ENCODE measurements at places on chromosomes 1 and 21.

DNA sequence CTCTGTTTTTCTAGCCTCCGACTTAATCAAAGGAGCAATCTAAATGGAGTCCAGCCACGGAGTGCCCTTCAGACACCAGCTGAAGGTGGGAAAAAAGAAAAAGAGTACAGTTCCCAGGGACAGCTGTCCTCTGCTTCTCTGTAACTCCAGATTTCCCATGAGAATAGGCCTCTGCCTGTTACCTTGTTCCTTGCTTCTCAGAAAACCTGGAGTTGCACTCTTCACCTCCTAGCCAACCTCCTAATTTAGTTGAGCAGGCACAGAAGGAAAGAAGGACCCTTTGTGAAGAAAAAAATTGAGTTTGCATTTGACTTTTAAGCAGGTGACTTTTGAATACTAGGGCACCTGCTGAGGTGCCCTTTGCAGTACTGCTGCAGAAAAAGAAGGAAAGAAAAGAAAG, 8.3 kb downstream of the BARHL2 start:
- no peak for DNase-seq

GRCh38 chr1:225559902-225560301, 93.0 kb downstream of the ENAH start:
- no peak for DNase-seq

GRCh38 chr1:202259705-202260104, 66.1 kb downstream of the LGR6 start:
- DNase-seq = no peak

GRCh38 chr1:150551051-150551783, 2.0 kb downstream of the ADAMTSL4 start:
- no peak for DNase-seq

DNA sequence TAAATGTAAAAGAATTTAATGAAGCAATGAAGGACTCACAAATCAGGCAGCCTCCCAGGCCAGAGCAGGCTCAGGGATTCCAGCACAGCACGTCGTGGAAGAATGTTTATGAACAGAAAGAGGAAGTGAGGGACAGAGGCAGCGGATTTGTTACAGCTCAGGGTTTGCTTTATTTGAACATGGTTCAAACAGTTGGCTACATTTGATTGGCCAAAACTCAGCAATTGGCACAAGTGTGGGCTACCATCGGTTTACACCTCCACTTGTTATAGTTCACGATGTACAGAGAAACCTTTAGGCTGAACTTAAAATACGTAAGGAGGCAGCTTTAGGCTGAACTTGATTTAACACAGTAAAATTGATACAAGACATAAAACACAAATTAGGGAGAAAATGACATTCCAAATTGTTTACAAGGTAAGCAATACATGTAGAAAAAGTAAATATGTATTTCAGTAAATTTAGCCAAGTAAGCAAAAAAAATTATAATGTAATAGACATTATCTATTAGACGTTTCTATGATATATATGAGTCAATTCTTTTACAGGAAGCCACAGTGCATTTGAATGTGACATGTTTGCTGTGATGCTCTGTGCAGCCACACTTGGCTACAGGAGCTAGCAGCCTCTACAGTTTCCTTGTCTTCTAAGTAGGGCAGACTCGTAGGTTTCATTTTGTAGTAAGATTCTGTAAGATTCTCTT, 126.5 kb downstream of the ADSS2 start:
- no peak for DNase-seq

GRCh38 chr1:186937016-186937670, 108.4 kb downstream of the PLA2G4A start:
- no peak for DNase-seq

DNA sequence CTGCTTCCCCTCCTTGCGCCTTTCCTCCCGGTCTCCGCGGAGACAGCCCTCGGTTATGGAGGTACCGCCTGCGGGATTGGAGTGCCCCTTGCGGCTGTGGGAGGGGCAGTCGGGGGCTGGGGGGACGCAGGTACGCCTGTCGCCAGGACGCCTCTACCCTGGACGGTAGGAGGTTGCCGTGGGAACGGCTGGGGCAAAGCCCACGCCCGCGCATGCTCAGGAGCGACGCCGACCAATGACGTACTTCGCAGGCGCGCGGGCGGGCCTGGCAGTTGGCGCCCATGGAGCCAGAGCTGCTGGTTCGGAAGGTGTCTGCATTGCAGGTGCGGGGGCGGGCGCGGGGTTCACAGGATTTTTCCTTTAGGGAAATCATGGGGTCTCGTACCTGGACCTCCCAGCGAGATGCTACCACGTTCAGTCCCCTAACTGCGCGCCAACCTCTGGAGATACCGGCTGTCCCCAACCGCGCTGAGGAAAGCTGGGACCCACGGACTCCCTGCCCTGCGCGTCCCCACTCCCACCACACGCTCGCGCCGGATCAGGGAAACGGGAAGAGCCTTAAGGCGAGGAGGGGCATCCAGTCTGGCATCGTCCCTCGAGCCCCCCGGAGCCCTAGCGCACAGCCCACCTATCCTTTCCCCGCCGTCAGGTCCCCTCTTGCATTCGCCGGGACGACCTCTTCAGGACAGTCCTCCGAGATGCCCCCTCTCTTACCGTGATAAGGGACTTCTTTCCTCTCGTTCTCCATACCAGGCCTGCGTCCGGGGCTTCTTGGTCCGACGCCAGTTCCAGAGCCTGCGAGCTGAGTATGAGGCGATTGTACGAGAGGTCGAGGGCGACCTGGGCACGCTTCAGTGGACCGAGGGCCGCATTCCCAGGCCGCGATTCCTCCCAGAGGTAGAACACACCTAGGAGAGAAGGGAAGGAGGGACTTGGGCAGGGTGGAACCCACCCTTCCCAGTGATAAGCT, at the start of gene IQCC:
IQCC (plus strand) TSS at position 271 of the 970 bp plus-strand sequence; CDS start at position 282, 11 bp downstream.
- peak; percentile 29 for DNase-seq

DNA sequence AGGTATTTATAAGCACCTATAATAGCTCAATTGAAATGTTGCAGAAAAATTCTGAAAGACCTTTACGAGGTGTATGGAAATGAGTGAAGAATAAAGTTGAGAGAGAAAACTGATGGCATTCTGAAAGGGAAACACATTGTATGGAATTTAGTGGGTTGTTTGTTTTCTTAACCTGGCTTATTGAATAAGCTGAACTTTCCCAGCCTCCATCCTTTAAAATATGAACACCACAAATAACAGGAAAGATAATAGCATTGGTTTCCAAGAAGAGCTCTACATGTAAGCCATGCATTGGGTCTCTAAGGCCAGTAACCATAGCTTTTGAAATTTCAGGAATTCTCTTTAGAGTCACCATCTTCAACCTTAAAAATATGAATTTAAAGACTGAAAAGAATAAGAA, 709.0 kb downstream of the USP25 start:
- no peak for DNase-seq

DNA sequence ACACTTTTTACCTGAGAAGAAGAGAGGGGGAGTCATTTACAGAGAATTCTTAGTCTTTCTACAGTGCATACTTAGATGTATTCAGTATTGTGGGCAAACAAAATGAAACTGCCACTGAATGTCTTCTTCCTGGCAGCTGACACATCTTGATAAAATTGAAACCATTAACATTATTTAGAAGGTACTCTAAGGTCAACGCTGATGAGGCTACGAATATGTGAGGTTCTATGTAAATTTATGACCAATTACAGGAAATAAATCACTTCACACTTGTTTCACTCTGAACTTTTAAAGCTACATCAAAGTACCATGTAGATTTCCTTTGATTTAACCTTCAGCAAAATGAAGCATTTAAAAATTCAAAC, 51.3 kb upstream of the GFI1 start:
- DNase-seq = no peak

GRCh38 chr21:38489729-38490128, 8.5 kb downstream of the ERG start:
- no peak for DNase-seq

DNA sequence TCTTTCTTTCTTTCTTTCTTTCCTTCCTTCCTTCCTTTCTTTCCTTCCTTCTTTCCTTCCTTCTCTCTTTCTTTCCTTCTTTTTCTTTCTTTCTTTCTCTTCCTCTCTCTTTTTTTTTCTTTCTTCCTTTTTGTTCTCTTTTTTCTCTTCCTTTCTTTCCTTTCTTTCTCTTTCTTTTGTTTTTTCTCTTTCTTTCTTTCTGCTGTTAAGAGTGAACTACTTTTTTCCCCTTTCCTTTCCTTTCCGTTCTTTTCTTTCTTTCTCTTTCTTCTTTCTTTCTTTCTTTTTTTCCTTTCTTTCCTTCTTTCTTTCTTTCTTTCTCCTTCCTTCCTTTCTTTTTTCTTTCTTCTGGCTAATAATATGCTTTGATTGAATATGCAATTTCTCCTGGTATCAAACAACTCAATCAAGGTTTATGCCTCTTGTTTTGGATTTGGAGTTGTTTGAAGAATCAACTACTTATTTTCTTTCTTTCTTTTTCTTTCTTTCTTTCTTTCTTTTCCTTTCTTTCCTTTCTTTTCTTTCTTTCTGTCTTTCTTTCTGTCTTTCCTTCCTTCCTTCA, 27.4 kb upstream of the CFHR4 start:
- no peak for DNase-seq

DNA sequence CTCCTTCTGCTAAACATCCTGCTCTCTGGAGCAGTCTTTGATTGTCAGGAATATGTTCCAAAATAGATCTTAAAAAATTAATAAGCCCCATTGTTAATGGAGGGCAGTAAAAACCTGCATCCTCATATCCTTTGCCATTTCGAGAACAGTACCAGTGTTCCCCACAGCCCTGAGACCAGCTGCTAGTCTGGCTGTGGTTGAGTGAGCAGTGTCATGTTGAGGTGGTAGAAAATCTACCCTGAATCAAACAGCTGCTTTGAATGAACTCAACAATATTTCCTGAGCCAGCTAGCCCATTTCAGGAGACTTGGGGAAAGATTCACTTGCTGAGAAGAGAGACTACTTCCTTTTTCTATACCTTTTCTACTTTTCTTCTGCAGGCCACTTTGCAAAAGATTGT, 24.4 kb downstream of the FABP3 start:
- DNase-seq = no peak

DNA sequence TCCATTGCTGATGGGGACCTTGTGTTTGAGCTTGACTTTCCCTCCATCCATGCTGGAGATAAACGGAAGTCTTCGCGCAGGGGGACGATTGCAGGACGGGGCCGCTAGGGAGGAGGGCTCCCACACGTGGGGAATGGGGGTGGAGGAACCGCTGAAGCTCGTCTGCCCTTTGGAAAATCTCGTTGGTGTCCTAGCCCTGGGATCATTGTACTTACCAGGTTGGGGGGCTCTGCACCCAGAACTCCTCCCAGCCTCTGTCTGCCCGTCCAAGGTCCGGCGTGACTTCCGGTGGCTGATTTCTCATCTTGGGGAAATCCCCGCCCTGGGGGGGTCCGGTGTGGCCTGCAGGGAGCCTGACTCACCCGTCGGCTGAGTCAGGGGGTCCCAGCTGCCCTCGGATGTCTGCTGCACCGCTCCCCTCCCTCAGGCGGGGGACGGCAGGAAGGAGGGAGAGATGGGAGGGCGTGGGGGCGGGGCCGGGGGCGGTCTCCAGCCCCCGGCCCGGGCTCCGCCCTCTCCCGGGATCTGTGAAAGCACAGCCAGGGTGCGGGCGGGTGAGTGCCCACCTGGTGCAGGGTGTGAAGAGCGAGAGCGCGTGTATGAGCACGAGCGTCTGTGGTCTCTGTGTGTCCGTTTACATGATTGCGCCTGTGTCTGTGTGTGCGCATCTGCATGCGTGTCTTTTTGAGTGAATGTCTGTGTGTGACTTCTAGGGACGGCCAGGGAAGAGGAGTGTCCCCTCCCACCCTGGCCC, 35.8 kb downstream of the PIK3CD start:
- no peak for DNase-seq

- no peak for DNase-seq
These were observed 4.5 kb upstream of the IFI16 start for GRCh38 chr1:159005161-159005560.

GRCh38 chr1:78664763-78665162, 15.1 kb downstream of the IFI44 start:
- no peak for DNase-seq

DNA sequence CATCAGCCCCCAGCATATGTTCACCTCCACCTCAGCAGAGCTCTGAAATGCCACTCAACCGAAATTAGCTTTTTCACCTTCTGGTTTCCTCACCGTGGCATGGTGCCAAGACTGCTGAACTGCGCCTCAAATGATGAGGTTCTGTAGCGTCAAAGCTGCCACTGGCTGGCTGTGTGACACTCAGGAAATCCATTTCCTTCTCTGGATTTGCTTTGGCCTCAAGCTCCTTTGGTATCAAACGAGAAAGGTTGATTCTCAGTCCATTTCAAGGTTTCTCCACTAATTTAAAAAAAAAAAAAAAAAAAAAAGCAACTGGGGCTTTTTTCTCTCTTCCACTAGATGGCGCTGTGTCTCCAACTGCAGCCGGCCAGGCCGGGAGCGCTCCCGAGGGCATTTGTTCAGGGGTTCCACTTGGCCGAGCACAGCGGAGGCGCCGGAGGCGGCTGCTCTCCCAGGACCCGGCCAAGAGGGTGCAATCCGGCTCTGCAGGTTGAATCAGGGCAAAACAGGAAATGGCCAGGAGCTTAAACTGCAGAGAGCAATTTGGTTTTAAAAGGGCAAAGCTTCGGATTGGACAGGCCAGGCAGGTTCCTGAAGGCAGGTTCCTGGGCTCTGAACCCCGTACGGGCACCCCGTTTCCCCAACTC, 26.5 kb upstream of the PLA2G2C start:
- no peak for DNase-seq

- DNase-seq = no peak
These were observed 35.0 kb downstream of the UROD start for GRCh38 chr1:45047032-45047431.

- DNase-seq = no peak
These were observed 391.0 kb downstream of the OMA1 start for GRCh38 chr1:58155418-58156123.

DNA sequence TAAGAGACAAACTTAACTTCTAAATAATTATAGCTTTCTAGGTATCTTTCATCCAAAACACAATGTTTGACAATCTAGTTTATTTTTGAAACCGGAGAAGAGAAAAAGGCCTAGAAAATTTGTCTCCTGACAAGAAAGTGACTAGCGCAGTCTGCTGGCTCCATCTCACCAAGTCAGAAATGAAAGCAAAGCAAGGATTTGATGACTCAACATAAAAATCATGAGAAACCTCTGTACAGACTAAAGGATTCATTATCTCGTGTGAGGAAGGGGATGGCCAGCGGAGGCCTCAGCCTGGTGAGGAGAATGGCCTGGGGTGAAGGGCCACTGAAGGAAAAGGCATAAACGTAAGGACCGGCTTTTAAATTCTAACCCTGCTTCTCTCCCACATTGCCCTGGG, 20.0 kb upstream of the TSNAX start:
- no peak for DNase-seq

DNA sequence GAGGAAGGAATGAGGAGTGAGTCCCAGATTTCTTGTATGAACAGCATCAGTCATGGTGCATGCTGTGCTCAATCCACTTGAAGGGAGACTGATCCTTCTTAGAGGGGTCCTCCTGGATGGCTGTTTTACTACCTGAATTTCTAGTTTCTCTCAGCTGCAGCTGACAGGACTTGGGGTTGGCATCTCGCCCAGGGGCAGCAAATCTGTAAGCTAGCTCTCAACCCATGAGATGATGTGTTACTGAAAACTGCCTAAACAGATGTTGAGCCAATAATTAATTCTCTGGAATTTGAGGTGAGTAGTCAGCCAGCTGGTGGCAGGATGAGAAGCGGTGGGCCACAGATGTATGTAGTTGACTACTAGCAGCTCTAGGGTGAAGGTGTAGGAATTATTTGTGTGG, 19.6 kb downstream of the BACH1 start:
- DNase-seq = no peak

- no peak for DNase-seq
These were observed 406.8 kb downstream of the PRDM2 start for GRCh38 chr1:14106679-14107313.

All from GOT3 (cell line).